Calu3 (cell line): ENCODE measurements at places on chromosomes 1 and 21. TPM values are rescaled to one million over a fixed set of nuclear protein-coding genes. Genes with fewer than 3 reads are reported as not detected.
A peak's percentile ranks its signal among the peaks of the same experiment; 100 is the strongest.

- no peaks in the 10 kb centered on the region for H3K27me3 ChIP-seq
- no peak for DNase-seq
- H3K4me3 ChIP-seq: no peak overlapping the region
- no peaks in the 10 kb centered on the region for H3K4me1 ChIP-seq
- H3K36me3 ChIP-seq: no peaks in the 10 kb centered on the region
Observed at GRCh38 chr1:185627761-185628501, 106.3 kb upstream of the HMCN1 start.

- H3K27ac ChIP-seq: no peak overlapping the region
- H3K4me3 ChIP-seq: no peak overlapping the region
- H3K27me3 ChIP-seq: peaks cover 13% of the 10 kb centered on the region
- DNase-seq: no peak
- H3K4me1 ChIP-seq: no peaks in the 10 kb centered on the region
- no peaks in the 10 kb centered on the region for H3K36me3 ChIP-seq
Observed at GRCh38 chr1:236018885-236019453, 45.9 kb downstream of the NID1 start.

GRCh38 chr1:232421143-232421796 lies 208.7 kb downstream of the SIPA1L2 start:
- no peak overlapping the region for H3K4me3 ChIP-seq
- no peak overlapping the region for H3K27ac ChIP-seq
- no peaks in the 10 kb centered on the region for H3K4me1 ChIP-seq
- no peaks in the 10 kb centered on the region for H3K36me3 ChIP-seq
- no peaks in the 10 kb centered on the region for H3K27me3 ChIP-seq

DNA sequence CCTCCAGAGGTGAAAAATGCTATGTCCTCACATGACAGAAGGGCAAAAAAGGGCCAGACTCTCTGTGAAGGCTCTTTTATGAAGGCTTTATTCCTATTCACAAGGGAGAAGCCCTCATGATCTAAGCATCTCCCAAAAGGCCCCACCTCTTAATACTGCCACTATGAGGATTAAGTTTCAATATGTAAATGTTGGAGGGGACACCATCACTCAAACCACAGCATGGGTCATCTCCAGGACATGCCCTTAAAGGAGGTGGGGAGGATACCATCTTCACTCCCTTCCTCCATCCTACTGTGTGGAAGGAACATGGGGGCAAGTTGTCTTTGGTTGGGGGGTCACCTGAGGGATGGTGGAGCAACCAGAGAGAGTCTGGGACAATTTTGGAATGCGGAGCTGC lies 170.1 kb downstream of the TRIM33 start:
- H3K27ac ChIP-seq: no peak overlapping the region
- no peaks in the 10 kb centered on the region for H3K36me3 ChIP-seq
- no peak for DNase-seq
- H3K4me1 ChIP-seq: no peaks in the 10 kb centered on the region
- H3K4me3 ChIP-seq: no peak overlapping the region
- peaks cover 63% of the 10 kb centered on the region for H3K27me3 ChIP-seq

DNA sequence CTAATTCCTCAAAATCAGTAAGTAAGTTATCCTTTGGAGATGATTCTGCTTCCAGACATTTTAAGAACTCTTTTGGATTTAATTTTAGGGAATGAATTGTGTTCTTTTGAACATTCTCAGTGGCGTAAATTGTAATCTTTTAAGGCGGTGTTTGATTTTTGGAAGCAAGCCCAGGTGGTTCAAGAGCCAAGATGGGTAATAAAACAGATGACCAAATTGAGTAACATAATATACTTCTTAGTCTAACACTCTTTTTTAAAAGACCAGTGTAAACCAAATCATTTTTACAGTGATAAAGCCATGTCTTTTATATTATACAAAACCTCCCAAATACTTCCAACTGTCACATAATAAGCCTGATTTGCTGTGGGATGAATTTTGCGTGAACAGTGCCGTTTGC lies 133.8 kb downstream of the LRRC40 start:
- no peaks in the 10 kb centered on the region for H3K36me3 ChIP-seq
- H3K27me3 ChIP-seq: no peaks in the 10 kb centered on the region
- no peak for DNase-seq
- H3K4me3 ChIP-seq: no peak overlapping the region
- no peak overlapping the region for H3K27ac ChIP-seq

DNA sequence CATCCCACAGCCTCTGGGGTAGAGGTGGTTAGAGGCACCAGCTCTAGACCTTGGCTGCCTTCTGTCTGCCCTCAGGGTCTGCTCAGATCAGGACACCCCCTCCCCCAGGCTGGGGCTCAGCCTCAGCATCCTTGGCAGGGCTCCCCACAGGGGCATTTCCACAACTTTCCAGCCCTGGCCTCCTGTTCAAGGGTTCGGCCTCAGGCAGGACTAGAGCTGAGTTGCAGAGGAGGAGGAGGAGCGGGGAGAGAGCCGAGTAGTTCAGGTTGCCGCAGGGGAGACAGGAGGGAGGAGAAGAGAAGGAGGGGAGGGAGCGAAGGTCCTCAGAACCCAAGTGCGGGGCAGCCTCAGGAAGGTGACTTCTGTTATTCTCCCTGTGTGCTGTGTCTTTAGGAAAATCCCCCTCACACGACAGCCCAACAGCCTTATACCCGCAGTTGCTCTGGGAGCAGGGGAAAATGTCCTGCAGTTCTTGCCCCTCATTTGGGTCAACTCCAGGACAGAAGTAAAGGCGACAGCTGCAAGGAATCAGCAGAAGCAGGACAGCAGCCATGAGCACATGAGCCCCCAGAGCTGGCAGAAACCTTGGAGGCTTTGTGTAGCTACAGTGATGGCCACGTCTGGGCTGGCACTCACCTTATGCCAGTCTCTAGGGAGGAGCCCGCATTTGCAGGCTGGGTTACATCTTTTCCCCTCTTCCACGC lies 46.5 kb upstream of the TENT5B start:
- H3K36me3 ChIP-seq: no peaks in the 10 kb centered on the region
- H3K27me3 ChIP-seq: no peaks in the 10 kb centered on the region
- H3K4me3 ChIP-seq: no peak overlapping the region
- DNase-seq: no peak

DNA sequence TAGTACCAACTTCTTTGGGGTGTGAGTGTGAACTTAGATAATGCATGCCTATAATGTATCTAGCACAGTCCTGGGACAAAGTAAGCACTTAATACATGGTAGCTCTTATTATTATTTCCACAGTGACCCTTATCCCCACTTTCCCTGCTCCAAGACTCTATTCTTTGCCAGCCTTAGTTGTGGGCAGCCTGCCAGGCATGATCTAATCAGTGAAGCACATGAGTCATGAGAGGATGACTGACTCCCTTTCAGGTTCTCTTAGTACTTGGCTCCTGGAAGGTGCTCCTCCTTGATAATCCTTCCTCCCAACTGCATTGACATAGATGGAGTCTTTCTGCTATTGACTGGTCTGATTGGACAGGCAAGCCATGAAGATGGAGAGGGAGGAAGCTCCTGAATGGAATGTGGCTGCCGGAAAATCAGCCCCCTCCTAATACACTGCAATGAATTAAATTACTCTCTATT lies 17.4 kb upstream of the GNG12 start:
- H3K4me3 ChIP-seq: peak overlapping the region; percentile 8
- H3K4me1 ChIP-seq: peaks cover 20% of the 10 kb centered on the region
- peak; percentile 88 for DNase-seq

DNA sequence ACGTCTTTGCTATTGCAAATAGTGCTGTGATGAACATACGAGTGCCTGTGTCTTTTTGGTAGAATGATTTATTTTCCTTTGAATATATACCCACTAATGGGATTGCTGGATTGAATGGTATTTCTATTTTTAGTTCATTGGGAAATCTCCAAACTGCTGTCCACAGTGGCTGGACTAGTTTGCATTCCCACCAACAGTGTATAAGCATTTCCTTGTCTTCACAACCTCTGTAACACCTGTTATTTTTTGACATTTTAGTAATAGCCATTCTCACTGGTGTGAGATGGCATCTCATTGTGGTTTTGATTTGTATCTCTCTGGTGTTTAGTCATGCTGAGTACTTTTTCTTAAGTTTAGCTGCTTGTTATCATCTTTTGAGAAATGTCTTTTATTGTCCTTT lies 215.0 kb downstream of the FMN2 start:
- peaks cover 11% of the 10 kb centered on the region for H3K4me1 ChIP-seq
- no peak overlapping the region for H3K27ac ChIP-seq
- DNase-seq: no peak
- H3K27me3 ChIP-seq: no peaks in the 10 kb centered on the region
- H3K36me3 ChIP-seq: no peaks in the 10 kb centered on the region
- no peak overlapping the region for H3K4me3 ChIP-seq

GRCh38 chr1:109466452-109467300 lies at the start of gene SYPL2:
TSS of gene SYPL2 (plus strand) at chr1:109466546. CDS start at chr1:109466844, 298 bp downstream.
- peak; percentile 25 for DNase-seq
- no peaks in the 10 kb centered on the region for H3K36me3 ChIP-seq
- no peaks in the 10 kb centered on the region for H3K4me1 ChIP-seq
- peak within 1 kb of the TSS; percentile 55 for H3K4me3 ChIP-seq
- H3K27me3 ChIP-seq: peaks cover 95% of the 10 kb centered on the region

DNA sequence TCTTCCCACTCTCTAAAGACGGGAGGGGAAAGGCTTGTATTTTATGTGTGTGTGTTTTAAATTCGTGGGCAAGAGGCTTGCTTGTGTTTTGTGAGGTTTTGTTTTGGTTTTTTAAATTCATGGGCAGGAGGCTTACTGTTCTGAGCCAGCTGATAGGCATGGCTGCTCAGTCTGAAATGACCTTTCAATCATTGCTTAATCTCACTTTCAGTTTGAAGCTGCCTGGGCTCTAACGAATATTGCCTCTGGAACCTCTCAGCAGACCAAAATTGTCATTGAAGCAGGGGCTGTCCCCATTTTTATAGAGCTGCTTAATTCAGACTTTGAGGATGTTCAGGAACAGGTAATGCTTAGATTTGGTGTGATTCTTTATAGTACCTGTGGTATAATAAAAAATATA lies 20.3 kb upstream of the TXLNA start:
- H3K4me3 ChIP-seq: no peak overlapping the region
- H3K27me3 ChIP-seq: no peaks in the 10 kb centered on the region
- DNase-seq: no peak

DNA sequence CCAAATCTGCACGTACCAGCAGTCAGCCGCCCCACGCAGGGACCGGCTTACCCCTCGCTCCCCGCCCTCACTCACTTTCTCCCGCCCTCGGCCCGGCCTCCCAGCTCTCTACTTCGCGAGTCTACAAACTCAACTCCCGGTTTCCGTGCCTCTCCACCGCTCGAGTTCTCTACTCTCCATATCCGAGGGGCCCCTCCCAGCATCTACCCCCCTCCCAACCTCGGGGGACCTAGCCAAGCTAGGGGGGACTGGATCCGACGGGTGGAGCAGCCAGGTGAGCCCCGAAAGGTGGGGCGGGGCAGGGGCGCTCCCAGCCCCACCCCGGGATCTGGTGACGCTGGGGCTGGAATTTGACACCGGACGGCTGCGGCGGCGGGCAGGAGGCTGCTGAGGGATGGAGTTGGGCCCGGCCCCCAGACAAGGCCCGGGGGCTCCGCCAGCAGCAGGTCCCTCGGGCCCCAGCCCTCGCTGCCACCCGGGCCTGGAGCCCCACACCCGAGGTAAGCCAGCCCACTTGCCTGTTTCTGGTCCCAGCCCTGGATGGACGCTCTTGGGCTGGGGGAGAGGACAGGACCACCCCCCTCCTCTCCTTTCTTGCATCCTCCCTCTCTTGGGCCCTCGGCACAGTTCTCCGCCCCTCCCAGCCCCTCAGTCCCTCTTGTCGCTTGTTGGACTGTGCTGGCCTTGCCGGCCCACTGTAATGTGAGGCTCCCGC lies at the start of gene ARTN:
Gene ARTN (plus strand): TSS at position 416 of the 715 bp plus-strand sequence. CDS start 1,856 bp downstream, outside the sequence.
- peak; percentile 63 for DNase-seq
- H3K27me3 ChIP-seq: no peaks in the 10 kb centered on the region
- H3K36me3 ChIP-seq: peaks cover 19% of the 10 kb centered on the region
- H3K4me3 ChIP-seq: peak within 1 kb of the TSS; percentile 66
- peak within 1 kb of the TSS; percentile 48 for H3K27ac ChIP-seq
- H3K4me1 ChIP-seq: peaks cover 6% of the 10 kb centered on the region

DNA sequence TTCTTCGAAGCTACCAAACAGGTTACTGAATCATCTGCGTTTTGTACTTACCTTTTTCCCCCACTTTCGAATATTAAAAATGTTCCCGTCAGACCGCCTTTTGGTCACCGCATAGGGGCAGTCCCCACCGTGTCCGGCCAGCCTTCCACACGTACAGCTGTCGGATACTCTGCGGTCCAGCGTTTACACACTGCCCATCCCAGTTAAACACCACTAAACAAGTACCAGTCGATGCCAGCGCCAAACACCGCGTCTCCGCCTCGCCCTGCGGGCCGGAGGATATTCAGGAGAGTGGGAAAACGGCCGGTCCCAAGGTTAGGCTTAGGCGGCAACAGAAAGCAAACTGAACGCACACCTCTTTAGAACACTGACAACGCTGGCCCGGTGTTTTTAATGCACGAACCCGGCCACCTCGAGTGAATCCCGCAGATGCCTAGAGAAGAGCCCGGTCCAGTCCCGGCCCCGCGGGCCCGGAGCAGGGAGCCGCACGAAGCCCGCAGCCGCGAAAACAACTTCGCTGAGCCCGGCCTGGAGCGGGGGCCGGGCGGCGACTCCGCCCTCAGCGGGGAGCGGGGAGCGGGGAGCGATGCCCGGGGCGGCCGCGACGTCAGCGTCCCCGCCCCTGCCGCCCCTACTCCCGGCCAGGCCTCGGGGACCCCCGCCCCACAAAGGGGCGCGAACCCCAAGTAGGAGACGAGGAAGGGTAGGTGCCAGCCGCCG lies 730 bp upstream of the PHF13 start:
- DNase-seq: peak; percentile 49
- H3K36me3 ChIP-seq: peaks cover 39% of the 10 kb centered on the region
- peak overlapping the region; percentile 93 for H3K4me3 ChIP-seq
- H3K27ac ChIP-seq: peak overlapping the region; percentile 91
- H3K4me1 ChIP-seq: no peaks in the 10 kb centered on the region

GRCh38 chr1:224700918-224701531 lies 84.9 kb downstream of the CNIH3 start:
- H3K4me1 ChIP-seq: no peaks in the 10 kb centered on the region
- H3K36me3 ChIP-seq: no peaks in the 10 kb centered on the region
- peaks cover 90% of the 10 kb centered on the region for H3K27me3 ChIP-seq
- no peak overlapping the region for H3K4me3 ChIP-seq
- H3K27ac ChIP-seq: no peak overlapping the region
- DNase-seq: peak; percentile 11

Gene ARMH1
- total RNA-seq: 4.7 and 5.8 TPM in 2 replicates

Gene KDM1A
- total RNA-seq: 66.4 and 67.8 TPM in 2 replicates

Gene NES
- total RNA-seq: 6.1 and 7.4 TPM in 2 replicates

Gene SYCP1
- not detected in 2 replicates for total RNA-seq

Gene GPR52
- 2.7 and 3.2 TPM in 2 replicates for total RNA-seq

Gene LRRC7
- total RNA-seq: 0.14 and 0.47 TPM in 2 replicates

Gene RAB25
- total RNA-seq: 182 and 189 TPM in 2 replicates

Gene KRTAP10-11
- total RNA-seq: not detected in 2 replicates

Gene PROK1
- total RNA-seq: not detected in 2 replicates

Gene TRPM2
- not detected in 2 replicates for total RNA-seq

Gene SLC35A3
- 31.2 and 33.9 TPM in 2 replicates for total RNA-seq

Gene EXOC8
- total RNA-seq: 24.5 and 26.2 TPM in 2 replicates
